ENCODE measurements at places on chromosomes 5 and 9.

GRCh38 chr9:5721279-5722087 lies 92.6 kb downstream of the RIC1 start:
- DNase-seq, result no peak

- no peak for DNase-seq
Observed at GRCh38 chr9:135015096-135015495, 72.4 kb upstream of the OLFM1 start.

- peak; percentile 26 for DNase-seq
Observed at GRCh38 chr5:181114284-181114843, 16.6 kb downstream of the OR2V1 start.

DNA sequence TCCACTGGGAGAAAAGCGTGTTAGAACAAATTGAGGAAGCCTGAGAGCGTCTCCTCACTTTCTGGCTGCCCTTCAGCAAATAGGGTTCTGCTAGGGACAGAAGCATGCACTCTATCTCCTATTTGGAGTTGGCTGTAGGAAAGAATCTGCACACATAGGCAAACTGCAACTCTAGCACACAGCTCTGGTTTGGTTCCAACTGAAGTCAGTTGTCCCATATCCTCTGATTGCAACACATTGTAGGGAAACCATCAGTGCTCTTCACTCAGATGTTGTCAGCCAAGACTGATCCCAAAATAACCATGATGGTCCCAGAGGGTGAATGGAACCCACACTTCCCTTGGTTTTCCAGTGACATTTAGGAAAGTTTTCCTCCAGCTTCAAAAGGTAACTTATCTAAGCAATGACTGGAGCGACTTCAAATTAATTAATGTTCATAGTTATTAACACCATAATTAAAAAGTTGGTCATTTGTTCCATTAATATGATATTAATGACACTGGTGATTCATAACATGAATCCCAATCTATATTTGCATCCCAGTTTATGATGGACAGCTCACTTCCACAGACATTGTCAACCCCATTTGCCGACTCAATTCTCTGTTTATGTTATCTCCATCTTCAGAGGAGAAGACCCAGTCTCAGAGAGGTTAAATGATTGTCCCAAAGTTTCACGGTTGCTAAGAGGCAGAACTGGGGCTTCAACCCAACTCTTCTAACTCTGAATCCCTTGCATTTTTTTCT lies 136.7 kb upstream of the ZNF462 start:
- DNase-seq, result no peak

DNA sequence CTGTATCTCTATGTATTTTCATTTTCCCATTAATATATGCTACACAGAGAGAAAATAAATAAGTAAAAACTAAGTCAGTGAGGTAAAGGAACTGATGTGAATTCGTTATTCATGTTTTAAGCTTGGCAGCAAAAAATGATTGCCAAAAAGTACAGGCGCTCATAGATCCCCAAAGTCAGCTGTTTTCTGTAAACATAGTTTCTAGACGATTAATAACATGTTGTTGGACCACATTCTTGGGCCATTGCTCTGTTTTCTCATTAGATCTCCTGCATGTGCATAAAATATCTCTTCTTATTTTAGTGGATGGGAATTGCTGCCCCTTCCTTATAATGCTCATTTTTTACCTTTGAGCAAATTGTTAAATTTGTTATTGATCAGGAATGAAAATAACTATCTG lies 215.2 kb downstream of the TLE1 start:
- no peak for DNase-seq

DNA sequence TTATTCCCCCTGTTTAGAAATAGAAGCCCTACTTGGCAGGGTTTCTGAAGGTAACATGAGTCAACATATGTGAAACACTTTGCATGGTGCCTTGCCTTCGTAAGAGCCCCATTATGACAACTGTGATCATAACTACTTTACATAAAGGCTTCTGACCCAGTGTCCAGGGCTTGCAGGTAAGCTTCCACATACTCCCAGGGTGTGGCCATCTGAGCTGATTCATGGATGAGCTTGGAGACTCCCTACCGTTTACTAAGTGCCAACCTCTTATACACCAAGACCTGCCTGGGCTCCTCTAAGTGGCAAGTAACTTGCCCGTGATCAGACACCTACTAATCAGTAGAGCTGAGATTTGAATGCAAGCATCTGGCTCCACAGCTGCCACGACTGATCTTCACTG lies 62.8 kb upstream of the C5orf58 start:
- no peak for DNase-seq

DNA sequence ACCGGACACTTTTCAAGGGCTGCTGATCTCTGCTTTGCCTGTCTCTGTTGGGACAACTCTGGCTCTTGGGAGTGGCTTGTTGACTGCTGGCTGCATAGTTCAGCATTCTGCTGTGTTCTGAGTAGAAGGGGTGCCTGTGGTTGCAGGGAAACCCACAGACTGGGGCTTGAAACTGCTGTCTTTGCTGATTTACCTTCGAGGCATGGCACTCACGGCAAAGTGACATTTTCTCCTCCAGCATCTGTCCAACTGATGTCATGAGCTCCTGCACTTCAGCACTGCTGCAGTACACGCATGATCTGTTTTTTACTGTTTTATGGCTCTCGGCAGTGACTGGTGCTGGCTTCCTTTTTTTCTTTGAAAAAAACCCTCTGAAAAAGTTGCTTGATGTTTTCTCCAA lies 69.2 kb downstream of the SPATA31D1 start:
- DNase-seq, result no peak

DNA sequence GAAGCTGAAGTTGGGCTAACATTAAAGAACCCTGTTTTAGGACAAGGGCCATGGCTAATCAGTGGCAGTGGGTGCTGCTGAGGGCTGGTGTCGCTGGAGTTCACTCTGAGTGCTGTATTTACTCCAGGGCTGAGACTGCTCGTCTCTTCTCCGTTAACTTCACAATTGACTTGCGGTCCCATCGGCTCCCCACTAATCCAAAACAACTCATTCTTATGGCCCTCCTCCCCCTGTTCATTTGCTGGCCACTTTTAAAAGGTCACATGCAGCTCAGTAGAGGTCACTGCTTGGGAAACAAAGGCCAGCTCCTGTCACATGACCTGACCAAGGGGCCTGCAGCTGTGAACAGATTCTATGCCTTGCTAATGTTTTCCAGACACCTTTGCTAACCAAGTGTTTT lies 38.4 kb downstream of the PTCH1 start:
- DNase-seq, result no peak

GRCh38 chr5:142152384-142152732 lies 43.8 kb downstream of the NDFIP1 start:
- DNase-seq, result no peak

GRCh38 chr5:310941-311434 lies 10.5 kb upstream of the AHRR start:
- peak; percentile 73 for DNase-seq

GRCh38 chr5:142777850-142778249 lies 7.7 kb downstream of the ARHGAP26 start:
- no peak for DNase-seq

DNA sequence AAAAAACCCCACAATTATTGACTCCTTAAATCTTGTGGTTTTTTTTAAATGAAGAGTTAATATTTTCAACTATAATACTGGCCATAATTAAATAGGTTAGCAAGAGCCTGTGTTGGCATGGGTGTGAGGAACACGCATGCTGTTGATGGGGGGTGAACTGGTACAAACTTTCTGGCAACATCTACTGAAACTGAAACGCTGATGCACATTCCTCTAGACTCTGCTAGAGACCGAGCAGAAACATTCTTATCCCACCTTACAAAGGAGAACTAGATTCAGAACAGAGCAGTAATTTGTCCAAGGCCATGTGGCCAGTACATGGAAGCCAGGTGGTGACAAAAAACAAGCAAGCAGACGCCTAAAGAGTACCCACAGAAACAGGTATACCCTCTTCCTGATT lies 2.4 kb downstream of the BICD2 start:
- DNase-seq, result no peak

- DNase-seq, result no peak
Observed at GRCh38 chr9:115213818-115214334, 95.9 kb upstream of the TNC start.

DNA sequence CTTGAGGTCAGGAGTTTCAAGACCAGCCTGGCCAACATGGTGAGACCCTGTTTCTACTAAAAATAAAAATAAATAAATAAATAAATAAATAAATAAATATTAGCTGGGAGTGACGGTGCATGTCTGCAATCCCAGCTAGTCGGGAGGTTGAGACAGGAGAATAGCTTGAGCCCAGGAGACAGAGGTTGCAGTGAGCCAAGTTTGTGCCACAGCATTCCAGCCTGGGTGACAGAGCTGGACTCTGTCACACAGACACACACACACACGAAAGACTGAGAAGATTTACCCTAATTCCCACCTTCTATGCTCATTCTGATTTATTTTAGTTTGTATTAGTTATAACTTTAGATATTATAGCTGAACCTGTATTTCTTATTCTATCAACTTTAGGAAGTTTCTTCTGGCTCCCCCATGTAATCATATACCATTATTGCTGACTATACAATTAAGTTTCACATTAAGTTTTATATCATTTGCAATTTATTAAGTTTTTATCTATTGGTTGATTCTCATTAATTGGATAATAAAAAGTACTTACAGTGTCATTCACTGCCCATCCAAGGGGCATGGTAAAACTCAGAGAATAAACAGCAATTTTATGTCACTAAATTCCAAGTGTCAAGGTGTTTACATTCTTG lies 20.8 kb downstream of the ABHD17B start:
- DNase-seq, result no peak

DNA sequence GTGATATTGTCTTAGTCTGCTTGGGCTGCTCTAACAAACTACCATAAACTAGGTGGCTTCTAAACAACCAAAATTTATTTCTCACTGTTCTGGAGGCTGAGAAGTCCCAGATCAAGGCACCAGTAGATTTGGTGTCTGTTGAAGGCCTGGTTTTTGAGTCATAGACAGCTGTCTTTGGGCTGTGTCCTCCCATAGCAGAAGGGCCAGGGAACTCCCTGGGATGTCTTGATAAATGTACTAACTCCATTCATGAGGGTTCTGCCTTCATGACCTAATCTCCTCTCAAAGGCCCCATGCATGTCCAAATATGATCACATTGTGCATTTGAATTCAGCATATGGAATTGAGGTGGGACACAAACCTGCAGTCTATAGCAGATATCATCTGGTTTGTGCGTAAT lies 121.2 kb downstream of the CHSY3 start:
- DNase-seq, result no peak

DNA sequence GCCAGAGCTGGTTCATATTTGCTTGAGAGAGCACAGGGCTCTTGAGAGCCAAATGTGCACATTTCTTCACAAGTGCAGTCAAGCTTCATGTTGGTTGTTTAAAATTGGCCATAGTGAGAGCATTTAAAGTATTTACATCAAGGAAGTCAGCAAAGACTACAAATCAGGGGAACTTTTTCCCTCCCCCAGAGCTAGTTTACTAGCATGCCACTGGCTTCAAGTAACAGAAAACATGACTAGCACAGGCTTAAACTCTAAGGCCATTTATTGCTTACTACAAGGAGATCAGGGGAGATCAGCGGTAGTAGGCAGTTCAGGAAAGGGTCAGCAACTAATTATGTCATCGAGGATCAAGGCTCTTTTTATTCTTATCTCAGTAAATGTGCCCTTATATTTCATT lies 11.0 kb upstream of the CCDC171 start:
- no peak for DNase-seq

- DNase-seq, result no peak
Observed at GRCh38 chr9:86464242-86464641, 110.0 kb upstream of the TUT7 start.

- no peak for DNase-seq
Observed at GRCh38 chr9:9522406-9522805, 1090.4 kb downstream of the PTPRD start.

- no peak for DNase-seq
Observed at GRCh38 chr5:154200221-154200620, 9.7 kb downstream of the GALNT10 start.

DNA sequence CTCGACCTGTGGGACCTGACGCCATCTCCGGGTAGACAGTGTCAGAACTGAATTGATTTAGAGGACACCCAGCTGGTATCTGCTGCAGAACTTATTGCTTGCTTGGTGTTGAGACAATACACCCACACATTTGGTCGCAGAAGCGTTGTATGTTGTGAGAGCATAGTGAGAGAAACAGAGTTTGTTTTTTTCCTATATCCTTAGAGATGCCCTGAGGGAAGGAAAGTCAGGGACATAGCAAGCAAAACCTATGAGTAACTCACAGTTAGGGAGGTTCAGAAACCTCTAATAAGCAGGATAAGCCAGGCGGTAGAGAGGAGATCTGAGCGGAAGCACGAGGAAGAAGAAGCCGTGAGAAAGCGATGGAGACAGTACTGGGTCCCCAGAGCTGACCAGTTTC lies 59.8 kb downstream of the PTCD2 start:
- no peak for DNase-seq

DNA sequence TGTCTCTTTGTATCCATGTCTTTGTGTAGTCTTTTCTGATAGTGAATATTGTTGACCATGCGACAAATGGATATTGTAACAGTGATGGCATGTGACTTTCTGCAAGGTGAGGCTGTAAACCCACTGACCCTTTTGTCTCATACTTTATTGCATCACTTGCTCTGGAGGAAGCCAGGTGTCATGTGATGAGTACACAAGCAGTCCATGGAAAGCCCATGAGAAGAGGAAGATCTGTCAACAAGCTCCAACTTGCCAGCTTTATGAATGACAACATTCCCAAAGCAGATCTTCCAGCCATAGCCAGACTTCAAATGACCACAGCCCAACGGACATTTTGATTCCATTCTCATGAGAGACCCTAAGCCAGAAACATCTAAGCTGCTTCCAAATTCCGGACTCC lies 450.1 kb upstream of the ACTBL2 start:
- DNase-seq, result no peak

DNA sequence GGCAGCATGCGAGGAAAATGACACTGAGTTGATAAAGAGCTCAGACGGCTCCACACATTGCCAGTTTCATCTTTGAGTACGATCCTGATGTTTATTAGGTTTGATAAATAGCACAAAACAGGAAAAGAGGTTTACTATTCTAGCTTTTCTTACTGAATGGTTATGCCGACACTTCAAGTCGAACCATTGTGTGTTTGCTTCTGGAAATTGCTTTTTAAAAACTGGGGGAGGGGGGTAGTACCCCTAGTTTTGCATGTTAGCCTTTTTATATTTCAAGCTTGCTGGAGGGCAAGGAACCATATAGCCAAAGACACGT lies 5.2 kb downstream of the PTCH1 start:
- no peak for DNase-seq

GRCh38 chr5:31366941-31367340 lies 165.0 kb downstream of the DROSHA start:
- no peak for DNase-seq

DNA sequence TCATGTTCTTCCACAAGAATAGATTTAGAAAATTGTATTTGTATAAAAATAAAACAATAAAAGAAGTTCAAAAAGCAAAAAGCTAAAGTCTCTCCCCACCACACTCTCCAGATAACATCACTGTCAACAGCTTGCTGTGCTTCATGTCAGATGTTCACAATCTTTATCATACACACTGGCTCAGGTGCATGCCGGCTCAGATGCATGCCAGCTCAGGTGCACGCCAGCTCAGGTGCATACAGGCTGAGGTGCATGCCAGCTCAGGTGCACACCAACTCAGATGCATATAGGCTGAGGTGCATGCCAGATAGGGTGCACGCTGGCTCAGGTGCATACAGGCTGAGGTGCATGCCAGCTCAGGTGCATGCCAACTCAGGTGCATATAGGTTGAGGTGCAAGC lies 26.5 kb downstream of the SEMA4D start:
- DNase-seq, result no peak

Measured in right lobe of liver (tissue), 6 donors.